ENCODE measurements at places on chromosomes 4 and X. TPM values are rescaled to one million over a fixed set of nuclear protein-coding genes. Genes with fewer than 3 reads are reported as not detected.

Gene EDNRA
- 0.58 TPM for total RNA-seq

Gene GPC3
- not detected for total RNA-seq

Gene MAP3K15
- 1.9 TPM for total RNA-seq

Gene SLC26A1
- total RNA-seq = 0.27 TPM

Gene ZMAT1
- total RNA-seq = 0.05 TPM

Gene MAGEA4
- total RNA-seq = not detected

Gene UGT2A3
- not detected for total RNA-seq

Gene PPEF2
- not detected for total RNA-seq

Gene HSFX4
- not detected for total RNA-seq

Gene GSX2
- total RNA-seq = not detected

Gene ZDHHC15
- not detected for total RNA-seq

Gene TRIM75
- total RNA-seq = not detected

Gene PSAPL1
- total RNA-seq = 0.33 TPM

Gene BMPR1B
- 7.4 TPM for total RNA-seq

Gene FGF16
- total RNA-seq = not detected

Gene ITIH6
- total RNA-seq = not detected

Gene TRO
- 0.66 TPM for total RNA-seq

Gene WDR19
- total RNA-seq = 8.1 TPM

Gene AKAP17A
- 27.1 TPM for total RNA-seq

Gene PTPN13
- 4.3 TPM for total RNA-seq
